ENCODE measurements at places on chromosomes 16 and 17.

DNA sequence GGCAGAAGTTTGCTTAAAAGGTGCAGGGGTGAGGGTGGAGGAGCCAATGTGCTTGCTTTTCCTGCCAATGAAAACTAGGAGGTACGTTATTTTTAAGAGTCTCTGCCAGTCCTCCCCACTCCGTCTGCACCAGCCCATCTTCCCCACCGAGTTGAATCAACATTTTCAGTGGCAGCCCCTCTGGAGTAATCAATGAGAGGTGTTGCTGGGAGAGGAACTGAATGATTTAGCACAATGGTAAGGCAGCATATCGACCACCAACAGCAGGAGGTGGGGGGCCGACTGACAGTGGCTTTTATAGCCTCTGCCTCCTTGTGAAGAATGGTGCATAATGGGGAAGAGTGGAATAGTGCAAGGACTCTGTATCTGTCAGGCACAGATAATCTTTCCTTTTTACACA is 1465.0 kb upstream of the GOT2 start:
- no peak for DNase-seq

- no peak for DNase-seq
These were observed 29.7 kb downstream of the CUEDC1 start for GRCh38 chr17:57925361-57925990.

- DNase-seq: peak; percentile 38
These were observed 30.3 kb downstream of the CACNA1H start for GRCh38 chr16:1182950-1183907.

GRCh38 chr17:67164302-67164701 is 80.7 kb downstream of the HELZ start:
- DNase-seq: no peak

DNA sequence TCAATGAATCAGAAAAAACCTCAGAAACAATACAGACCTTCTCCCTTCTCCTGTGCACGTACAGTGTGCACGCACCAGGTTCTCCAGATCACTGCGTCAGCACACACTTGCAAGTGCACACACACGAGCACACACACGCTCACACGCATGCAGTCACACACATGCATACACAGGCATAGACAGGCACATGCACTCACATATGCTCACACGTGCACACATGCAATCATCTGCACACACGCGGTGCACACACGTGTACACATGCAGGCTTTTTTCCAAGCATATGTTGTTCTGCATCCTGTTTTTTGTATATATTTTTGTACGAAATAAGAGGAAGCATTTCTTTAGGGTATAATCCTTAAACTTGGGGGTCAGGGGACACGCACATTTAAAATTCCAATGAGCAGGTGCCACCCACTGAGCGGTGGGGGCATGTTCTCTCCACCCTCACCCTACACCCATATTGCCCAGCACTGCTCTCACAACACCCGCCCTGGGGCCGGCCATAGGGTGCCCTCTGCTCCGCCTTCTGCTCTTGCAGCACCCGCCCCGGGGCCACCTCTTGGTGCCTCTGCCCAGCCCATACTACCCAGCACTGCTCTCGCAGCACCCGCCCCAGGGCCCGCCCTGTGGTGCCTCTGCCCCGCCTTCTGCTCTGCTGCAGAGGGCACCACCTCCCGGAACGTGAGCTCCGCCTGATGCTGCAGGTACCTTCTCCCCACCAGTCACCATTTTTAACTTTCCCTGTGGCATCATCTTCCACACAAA is 20.9 kb downstream of the KLHDC4 start:
- no peak for DNase-seq

DNA sequence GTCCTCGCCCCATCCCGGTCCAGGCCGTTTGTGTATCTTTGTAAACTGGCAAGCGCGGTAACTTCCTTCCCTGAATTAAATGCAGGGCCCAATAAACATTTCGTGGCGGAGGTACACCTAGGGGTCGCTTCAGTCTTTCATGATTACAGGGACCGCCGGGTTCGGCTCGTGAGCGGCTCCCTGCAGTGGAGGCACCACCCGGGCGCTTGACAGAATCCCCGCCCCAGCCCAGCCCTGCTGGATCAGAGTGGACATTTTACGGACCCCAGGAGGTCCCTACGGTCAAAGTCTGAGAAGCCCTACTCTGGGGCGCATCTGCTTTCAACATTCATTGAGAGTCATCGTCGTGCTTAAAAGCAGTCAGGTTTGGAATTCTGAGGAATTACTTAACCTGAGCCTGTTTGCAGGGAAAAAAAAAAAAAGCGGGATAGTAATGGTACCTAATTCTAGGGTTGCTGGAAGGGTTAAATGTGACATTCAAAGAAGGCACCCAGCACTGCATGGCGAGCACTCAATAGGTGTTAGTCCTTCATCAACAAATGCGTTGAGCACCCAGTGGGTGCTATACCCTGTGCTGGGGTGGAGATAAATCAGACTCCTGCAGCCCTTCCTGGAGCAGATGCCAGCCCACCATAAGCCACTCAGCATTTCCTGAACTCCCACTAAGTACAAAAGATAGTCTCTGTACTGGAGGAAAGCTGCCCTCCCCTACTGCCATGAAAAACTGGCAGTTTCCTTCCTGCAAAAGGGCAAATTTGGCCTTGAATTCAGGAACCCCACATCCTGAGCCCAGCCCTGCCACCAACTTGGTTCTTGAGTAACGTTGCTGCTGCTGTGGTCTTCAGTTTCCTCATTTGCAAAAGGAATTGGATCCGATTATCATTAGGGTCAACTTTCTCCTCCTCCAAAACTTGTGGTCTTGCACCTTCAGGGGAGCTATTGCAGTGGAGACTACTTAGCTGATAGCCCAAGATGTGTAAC is 658 bp upstream of the DUSP3 start:
- DNase-seq: peak; percentile 33

GRCh38 chr16:48619547-48619946 is 9.6 kb upstream of the N4BP1 start:
- no peak for DNase-seq

- no peak for DNase-seq
These were observed 39.8 kb downstream of the TNFRSF13B start for GRCh38 chr17:16932156-16932555.

DNA sequence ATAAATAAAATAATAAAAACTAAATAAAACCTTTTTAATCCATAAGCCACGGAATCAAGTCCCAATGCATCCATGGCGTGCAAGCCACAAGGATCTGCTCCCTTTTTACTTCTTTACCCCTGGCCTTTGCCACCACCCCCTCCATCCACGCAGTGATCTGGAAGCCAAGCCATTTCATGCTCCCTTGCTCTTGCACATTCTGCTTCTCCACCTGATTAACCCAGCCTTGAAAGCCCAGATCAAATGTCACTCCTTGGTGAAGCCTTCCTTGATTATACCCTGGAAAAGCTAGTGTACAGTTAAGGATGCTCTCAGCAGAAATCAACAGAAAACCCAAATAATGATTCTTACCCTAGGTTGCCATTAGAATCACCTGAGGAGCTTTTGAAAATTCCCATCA is 9.9 kb downstream of the LRRC3C start:
- no peak for DNase-seq

DNA sequence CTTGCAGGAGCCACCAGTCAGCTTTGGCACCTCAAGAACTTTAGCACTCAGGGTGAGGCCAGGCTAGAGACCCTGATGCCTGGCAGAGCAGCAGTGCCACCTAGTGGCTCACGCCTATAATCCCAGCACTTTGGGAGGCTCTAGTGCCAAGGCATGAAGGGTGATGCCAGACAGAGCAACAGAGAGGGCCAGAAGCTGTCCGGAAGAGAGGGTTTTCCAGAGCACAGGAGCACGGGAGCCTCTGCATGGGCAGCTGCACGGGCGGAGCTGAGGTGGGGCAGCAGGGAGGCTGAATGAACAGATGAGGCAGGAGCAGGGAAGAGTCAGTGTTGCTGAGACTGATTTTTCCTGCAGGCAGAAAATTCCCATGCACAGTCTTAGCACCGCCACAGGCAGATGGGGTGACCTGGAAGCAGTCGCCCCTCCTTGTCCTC is 38.9 kb downstream of the MYH3 start:
- DNase-seq: peak; percentile 86

DNA sequence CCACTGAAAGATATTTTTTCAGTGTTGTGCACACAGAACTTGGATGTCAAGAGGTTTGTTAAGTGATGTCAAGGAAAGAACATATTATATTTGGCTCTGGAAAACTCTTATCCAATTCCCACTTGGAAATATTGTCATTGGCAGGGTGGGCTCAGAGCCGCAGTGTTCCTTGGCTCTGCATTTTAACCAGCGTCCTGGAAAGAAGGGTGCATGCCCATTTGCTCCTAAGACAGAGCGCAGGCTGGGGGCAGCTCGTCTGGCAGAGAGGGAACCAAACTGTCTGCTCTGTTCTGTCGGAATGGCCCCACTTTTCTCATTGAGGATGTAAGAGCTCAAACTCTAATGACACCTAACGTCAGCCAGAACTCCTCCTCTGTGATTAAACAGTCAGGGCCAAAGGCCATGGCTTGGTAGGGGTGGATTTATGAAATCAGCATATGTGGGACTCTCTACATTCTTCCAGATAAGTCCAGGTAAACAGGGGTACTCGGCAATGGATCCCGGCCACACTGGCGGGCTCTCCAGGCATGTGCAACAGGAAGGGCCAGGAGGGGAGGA is 18.0 kb downstream of the SLC47A1 start:
- DNase-seq: no peak

GRCh38 chr17:77490361-77491183 is 349.8 kb downstream of the SEC14L1 start:
- no peak for DNase-seq

DNA sequence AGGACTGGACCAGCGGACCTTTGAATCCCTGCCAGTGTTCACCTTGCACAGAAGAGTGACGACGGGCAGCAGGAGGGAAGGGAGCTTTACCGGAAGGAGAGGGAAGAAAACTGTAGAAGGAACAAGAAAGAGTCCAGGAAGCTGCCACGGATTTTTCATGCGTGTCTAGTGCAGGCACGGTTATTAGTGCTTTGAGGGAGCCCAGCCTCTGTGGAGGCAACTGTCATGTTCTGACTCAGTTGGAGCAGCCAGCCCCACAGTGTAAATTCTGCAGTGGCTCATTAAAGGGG is 6.5 kb upstream of the HOXB13 start:
- no peak for DNase-seq

DNA sequence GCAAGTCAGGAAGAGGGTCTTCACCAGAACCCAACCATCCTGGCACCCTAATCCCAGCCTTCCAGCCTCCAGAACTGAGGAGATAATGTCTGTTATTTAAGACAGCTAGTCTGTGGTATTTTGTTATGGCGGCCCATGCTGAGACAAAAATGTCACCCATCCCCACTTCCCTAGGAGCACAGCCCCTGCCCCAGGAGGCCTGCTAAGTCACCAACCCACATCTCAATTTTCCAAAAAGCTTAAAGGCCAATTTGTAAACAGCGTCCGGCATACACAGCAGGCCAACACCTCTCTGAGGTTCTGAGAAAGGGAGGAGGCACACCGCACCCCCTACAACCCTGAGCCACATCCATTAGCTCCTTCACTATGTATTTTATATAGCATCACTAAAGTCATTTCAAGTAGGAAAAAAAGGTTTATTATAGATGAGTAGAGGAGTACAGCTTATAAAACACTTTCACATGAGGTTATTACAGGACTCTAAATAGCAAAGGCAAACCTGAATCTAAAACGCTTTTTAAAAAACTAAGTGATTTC is 6.9 kb downstream of the TMEM170A start:
- DNase-seq: no peak

DNA sequence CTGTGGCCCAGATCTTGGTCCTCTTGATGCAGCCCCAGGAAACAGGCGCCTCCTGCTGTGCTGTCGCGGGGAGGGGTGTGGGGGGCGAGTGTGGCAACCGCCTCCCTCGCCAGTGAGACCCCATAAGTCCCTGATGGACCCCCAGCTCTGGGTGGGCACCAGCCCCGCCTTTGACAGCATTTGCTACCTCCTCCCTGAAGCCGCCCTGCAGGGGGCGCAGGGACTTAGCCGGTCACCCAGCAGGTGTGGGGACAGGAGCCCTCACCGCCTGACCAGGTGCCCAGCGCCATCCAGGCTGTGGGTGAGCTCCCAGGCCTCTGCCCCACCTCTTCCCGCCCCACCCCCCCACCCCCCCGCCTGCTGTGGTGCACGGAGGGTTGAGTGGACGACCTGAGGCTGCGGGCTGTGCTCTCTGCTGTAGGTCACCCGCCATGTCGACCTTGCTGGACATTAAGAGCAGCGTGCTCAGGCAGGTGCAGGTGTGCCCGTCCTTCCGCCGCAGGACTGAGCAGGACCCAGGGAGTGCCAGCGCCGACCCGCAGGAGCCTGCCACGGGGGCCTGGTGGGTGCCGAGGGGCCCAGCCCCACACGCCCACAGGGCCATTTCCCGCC is 4.8 kb downstream of the BAIAP3 start:
- no peak for DNase-seq

DNA sequence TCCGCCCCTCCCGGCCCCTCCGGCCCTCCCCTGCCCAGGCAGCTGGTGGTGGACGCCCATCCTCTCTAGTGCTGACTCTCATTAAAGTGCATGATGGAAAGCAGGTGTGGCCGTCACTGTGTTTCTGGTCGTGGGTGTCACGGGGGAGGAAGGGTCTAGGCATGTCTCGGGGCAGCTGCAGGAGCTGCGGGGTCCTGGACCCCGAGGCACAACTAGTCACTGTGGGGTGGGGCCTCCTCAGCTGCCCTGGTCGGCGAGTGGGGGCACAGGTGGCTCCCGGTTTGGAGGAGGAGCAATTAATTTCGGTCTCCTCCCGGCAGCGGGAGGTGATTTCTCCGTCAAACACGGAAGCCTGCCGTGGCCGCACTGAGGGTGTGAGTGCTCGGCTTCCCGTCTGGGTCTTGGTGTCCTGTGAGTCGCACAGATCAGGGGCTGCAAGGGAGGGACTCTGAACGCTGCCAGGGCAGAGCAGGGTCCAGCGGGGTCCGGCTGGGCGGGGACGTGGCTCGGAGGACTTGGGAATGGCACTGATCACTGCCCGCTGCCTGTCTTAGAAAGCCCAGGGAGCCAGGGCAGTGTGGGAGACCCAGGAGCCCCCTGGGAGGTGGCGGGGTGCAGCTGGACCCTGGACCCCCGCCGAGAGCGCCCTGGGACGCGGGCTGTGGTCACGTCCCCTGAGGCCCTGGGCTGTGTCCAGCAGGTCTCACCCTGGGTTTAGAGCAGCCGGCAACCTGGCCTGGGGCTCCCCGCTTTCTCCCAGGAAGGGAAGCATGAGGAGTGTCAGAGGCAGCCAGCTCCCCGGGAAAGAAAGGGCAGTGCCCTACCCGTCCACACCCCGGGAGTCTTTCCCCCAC is 3.3 kb downstream of the TPSD1 start:
- DNase-seq: no peak

DNA sequence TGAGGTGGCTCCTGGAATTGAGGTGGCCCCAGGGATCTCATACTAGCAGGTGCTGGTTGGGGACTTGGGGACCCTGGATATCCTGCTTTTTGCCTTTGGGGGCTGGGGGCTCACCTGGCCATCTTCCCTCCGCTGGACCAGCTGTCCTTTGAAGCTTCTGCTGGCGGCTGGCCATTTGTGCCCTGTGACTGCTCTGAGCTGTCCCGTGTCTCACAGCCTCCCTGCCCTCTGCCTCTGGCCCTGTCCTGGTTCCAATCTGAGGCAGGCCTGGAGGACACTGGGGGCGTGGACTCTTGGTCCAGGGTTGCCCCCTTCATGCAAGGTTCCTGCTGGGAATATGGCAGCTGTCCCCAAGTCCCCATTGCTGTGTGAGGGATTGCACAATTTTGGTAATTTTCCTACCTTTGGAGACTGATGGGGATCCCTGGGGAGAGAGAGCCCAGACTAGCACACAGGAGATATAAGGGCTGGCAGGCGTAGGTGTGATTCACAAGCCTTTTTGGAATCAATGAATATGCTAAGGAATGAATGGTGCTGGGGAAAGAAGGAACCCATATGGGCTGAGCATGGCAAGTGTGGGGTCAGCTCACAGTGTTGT is 19.2 kb downstream of the ADCY7 start:
- no peak for DNase-seq

GRCh38 chr17:34601416-34601815 is 22.0 kb downstream of the TMEM132E start:
- DNase-seq: no peak
